ENCODE measurements at places on chromosomes 1 and 21.
A peak's percentile ranks its signal among the peaks of the same experiment; 100 is the strongest.

DNA sequence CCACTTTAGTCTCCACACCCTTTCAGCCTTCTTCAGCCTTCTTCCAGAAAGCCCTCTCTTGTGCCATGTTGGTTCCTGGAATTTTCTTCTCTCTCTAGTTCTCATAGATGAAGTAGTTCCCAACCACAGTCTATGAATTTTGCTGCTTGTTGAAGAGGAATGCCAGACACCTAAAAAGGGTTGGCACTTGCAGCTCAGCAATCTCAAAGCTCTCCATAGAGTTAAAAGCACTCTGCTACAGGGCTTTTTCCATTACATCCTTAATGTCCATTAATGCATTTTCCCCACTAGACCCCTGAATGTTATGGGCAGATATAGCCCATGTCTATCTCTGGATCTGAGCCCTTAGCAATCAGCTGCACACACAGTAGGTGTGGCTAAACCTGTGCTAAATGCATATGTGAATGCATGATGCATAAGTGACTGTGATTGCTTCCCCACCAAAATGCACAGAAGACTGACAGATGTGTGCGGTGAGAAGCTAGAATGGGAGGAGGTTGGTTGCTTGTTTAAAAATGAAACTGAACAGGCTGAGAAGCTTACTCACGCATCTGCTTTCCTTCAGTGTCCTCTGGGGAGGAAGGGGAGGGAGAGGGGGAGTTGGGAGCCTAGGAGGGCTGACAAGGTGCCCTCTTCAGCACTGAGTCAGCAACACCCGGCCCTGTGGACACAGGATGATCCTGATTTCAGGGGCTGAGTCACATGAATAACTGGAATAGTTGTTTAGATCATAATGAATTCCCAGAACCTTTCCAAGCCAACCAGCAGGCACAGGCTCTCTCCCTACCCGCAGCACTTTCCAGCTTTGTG is 146.1 kb upstream of the FGGY start:
- DNase-seq: no peak

- DNase-seq: no peak
Observed at GRCh38 chr1:54380290-54380882, 25.8 kb downstream of the SSBP3 start.

DNA sequence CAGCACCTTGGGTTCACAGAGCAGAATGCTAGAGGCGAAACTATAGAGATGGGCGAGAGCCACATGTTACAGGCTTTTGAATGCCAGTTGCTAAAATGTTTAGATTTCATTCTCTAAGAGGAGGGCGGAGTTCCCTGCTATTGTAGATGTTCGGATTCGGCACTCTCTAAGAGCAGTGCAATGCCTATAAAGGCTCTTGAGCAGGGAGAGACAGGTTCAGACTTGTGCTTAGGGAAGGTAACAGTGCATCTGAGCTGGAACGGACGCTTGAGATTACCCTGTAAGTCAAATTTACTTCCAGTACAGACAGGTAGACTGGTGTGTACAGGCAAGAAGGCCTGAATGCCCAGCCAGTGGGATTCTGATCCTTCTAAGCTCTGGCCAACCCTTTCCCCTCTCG is 15.3 kb downstream of the LURAP1 start:
- no peak for DNase-seq

DNA sequence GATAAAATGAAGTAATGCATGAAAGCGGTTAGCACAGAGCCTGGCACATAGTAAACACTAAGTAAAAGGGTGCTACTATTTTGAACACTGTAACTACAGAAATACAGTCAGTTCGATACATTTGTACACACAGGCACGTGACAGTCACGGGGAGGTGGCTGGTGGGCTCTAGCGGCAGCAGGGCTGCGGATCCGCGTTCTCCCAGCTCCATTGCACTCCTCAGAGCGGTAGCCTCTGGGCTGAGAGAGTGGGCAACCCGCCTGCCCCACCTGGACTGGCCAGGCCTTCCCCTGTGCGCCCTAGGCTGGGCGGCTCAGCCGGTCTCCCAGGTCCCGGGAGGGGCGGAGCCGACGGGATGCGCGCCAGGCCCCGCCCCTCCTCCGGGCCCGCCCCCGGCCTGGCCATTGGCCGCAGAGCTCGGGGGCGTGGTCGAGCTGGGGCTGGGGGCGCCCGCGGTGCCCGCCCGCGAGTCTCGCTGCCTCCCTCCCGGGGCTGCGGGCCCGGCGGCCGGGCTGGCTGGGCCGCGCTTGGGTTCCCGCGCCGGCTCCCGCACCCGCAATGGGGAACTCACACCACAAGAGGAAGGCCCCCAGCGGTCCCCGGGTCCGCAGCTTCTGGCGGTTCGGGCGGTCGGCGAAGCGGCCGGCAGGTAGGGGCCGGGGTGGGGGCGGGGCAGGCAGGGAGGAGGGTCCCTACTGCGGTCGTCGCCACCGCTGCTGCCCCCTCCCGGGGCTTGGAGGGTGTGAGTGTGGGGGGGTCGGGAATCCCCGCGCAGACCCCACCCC is 51.2 kb upstream of the SYNC start:
- DNase-seq: peak; percentile 97

- no peak for DNase-seq
Observed at GRCh38 chr21:46600305-46600704, 4.6 kb downstream of the S100B start.

DNA sequence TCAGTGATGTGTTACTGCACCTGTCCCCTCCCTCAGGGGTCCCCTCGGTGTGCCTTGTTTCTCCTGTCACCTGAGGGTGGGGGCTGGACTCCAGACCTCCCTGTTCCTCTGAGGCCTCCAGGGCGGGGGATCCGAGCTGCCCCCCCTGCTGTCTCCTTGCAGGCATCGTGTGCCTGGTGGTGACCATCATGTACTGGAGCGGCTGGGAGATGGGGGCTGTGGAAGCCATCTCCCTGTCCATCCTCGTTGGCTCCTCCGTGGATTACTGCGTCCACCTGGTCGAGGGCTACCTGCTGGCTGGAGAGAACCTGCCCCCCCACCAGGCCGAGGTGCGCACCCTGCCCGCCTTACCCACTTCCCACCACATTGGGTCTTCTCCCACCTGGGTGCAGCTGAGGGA is 56.4 kb downstream of the DISP3 start:
- no peak for DNase-seq

GRCh38 chr1:40919475-40920011 is 57.4 kb upstream of the CITED4 start:
- no peak for DNase-seq

DNA sequence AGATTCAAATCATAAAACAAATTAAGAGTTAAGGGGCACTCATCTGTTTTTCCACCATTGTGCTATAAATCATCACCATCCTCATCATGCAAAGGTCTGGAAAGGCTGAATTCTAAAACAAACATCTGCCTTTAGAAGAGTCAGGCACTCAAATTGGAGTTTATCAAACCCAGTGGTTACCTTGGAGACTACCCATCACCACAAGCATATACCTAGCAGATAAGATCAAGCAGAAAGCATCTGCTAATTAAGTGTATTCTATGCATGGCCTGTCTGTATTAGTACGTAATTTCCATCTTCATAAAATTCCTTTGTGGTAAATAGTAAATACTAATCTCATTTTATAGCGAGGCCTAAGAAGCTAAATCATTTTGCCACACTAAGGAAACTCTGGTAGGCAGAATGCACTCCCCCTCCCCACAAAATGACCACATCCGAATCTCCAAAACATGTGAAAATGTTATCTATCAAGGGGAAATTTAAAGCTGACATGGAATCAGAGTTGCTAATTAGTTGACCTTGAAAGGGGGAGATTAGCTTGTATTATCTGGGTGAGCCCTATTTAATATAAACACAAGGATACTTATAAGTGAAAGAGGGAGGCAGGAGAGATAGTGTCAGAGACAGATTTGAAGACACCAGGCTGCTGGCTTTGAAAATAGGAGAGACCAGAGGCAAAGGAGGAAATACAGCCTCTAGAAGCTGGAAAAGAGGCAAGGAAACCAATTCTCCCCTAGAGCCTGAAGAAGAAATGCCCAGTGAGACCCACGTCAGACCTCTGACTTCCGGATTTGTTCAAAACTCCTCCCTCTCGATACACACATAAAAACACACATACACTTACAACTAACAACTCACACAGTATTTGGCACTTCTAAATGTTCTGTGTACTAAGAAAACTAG is 23.2 kb downstream of the ARID4B start:
- peak; percentile 40 for DNase-seq

- no peak for DNase-seq
Observed at GRCh38 chr1:204541626-204542025, 25.4 kb downstream of the MDM4 start.

GRCh38 chr1:2582391-2582790 is 4.2 kb upstream of the PRXL2B start:
- no peak for DNase-seq

- peak; percentile 51 for DNase-seq
Observed at GRCh38 chr1:101235696-101236515, 913 bp upstream of the S1PR1 start.

DNA sequence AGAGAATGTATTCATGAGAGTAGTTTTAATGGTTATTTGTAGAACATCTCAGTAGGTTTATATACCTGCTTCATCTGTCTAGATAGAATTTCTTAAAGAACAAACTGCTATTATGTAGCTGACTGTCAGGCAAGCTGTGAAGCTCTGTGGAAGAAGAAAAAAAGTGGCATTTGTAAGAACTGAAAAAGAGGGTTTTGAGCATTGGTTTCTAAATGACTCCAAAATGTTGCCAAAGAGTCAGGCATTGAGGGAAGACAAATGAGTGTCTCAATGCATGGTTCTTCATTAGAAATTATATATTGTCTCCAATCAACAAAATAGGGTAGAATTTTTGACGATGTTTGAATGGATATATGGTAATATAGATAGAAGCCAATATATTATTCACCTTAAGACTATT is 1276.1 kb downstream of the KCNT2 start:
- no peak for DNase-seq

Data from D341Med (cell line).